ENCODE measurements at places on chromosomes 2 and 18.

DNA sequence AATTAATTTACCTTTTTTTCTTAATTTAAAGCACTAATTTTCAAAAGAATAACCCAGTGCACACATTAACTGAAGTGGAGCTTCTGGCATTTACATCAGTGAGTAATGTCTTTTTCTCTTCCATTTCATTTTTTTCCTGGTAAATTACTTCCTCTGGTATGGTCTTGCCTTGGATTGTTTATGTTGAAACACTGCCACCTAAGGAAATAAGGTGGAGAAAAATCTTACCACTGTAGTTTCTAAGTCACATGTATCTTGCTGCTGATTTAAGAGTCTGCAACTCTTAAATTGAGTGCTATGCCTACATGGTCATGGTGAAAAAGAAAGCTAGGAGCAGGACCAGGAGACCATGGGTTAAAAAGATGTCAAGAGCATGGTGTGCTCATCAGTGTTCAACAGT, 51.0 kb downstream of the TTC27 start:
- no peak for DNase-seq

GRCh38 chr18:22257022-22257543, 87.7 kb downstream of the GATA6 start:
- DNase-seq, result no peak

DNA sequence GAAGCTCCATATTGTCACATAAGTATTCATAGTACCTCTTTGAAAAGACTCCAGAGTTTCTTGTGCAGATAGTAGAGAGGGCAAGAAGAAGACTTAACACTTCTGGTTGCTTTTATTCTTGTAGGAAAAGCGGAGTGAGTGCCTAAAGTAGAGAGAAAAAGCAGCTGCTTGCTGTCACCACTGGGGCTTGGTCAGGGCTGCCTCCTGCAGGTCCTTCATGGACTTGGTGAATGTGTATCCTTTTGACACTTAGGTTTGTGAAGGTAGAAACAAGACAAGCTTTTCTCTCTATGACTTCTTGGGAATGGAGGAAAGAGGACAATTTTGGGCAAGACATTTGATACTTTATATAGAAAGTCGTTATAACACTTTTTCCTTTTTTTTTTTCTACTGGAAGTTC, 312.8 kb upstream of the FANCL start:
- no peak for DNase-seq

- DNase-seq, result no peak
Observed at GRCh38 chr2:226136739-226137138, 662.9 kb downstream of the IRS1 start.

- no peak for DNase-seq
Observed at GRCh38 chr2:25853038-25853638, 25.1 kb downstream of the ASXL2 start.

DNA sequence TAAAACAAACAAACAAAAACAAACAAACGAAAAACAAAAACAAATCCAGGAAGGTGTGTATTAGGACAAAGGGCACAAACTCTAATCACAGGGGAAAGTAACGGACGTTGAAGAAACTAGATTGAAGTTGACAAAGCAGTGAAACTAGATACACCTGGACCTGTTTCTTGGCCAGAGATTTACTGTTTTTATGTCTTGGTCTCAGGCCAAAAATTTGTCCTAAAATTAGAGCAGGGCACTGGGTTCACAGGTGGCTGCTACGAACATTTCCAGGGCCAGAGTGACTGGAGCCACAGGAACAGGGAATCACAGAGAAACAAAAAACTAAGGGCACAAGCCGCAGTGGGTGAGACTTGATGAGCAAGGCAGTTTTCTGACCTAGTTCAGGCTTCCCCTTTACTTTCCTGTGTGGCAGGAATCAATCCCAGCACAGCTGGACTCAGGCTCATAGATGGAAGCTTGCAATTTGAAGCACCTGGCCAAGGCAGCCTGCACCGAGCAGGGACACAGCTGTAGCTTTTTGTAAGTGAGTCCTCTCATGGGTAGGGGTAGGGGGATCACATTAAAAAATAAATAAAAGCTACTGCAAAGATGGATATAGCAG, 329.4 kb downstream of the DLGAP1 start:
- no peak for DNase-seq

DNA sequence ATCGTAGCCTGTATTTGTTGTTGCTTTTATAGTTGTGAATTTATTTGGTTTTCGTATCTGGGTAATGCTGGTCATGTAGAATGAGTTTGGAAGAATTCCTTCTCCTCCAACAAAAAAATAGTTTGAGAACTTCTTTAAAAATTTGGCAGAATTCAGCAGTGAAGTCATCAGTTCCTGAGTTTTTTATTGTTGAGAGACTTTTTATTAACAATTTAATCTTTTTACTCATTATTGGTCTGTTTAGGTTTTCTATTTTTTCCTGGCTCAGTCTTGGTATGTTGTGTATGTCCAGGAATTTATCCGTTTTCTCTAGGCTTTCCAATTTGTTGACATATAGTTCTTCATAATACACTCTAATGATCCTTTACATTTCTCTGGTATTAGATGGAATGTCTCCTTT, 1613.3 kb upstream of the PIK3C3 start:
- no peak for DNase-seq

DNA sequence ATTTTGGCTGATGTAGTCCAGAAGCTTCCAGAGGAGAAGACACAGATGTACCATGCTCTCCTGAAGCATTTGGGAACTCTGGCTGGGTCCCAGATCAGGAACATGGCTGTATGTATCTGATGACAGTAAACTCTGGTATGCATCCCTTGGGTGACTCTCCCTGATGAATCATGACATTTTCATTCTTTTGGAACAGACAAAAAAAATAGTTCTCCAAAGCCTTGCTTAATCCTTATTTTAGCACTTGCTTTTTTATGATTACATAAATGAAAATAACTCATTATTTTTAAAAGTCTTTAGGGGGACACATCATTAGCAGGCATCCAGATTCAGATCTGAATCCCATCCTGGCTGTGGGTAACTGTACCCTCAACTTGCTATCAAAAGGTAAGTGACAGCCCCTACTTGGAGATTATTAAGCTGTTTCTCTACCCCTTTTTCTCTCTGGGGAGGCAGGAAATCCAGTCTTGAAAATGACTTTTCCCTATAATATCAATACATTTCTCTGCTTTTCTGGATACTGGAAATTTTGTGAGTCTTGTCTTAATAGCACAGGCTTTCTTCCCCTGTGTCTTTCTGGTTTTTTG, 23.3 kb downstream of the AOX1 start:
- DNase-seq, result no peak

DNA sequence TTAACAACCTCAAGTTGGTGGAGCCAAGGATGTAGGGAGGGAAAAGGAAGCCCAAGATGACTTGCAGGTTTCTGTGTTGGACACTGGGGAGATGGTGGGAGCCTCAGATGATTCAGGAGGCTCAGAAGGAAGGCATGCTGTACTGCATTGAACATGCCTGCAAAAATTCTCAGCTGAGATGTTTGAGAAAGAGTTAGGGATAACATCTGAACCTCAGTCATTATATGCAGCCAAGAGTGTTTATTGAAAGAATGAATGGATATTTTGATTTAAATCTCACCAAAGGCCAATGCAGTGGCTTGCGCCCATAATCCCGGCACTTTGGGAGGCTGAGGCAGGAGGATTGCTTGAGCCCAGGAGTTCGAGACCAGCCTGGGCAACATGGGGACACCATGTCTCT, 243.0 kb downstream of the MYCN start:
- DNase-seq, result no peak

- no peak for DNase-seq
Observed at GRCh38 chr2:158507679-158508078, 50.9 kb downstream of the PKP4 start.

GRCh38 chr2:155815275-155815674, 517.2 kb downstream of the NR4A2 start:
- no peak for DNase-seq

- DNase-seq, result peak; percentile 78
Observed at GRCh38 chr2:97806738-97807618, 93.6 kb downstream of the ZAP70 start.
